HuH-7.5 (cell line): ENCODE measurements at places on chromosomes 13 and 19.

- DNase-seq, result no peak
Observed at GRCh38 chr13:75986818-75987217, 350.7 kb downstream of the LMO7 start.

DNA sequence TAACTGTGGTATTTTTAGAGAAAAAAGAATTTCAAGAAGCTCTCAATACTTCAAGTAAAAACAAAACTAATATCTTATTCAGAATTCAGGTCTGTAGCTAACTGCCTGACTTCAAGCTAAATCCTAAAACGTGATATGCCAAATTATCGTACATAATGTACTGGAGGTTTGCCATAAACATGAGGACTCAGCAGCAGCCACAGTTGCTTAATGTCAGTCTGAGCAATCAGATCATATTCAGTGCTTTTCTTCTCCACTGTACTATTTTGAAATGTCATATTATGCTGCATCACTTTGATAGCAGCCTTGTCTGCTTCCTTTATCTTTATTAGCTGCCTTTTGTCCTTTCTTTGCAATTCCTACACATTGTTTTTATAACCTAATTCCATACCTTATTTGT, 265.1 kb upstream of the EDNRB start:
- no peak for DNase-seq

- no peak for DNase-seq
Observed at GRCh38 chr13:111066544-111066943, 48.6 kb upstream of the ARHGEF7 start.

DNA sequence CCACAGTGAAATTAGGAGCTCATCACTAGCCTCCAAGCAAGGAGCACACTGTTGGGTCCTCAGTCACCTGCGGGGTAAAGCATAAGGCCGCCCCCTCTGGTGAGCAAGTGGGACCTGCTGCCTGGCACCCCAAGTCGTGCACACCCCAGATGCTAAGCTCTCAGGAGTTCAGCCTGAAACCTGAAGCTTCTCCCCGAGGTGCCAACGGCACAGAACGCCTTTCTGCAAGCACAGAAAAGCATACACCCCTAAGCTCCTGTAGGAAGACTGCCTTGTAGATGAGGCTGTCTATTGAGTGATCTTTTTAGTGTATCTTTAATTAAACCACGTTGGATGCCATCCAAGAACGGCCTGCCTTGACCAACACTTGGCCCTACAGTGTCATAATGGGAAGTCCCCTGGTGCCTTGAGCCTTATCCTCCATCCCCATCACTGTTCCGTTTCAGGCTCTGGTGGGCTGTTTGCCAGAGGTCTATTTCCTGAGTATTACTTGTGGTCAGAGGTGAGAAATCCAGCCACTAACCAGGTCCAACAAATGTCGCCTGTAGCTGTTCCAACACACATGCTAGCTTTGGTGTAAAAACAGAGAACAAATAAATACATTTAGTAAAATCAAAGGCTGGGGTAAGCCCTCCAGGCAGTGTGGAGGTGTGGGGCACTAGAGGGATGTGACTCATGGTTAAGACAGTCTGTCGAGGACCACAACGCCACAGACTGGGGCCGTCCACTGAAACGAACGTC, 44.8 kb downstream of the C13orf42 start:
- DNase-seq, result no peak

GRCh38 chr13:27199696-27200095, 28.1 kb upstream of the USP12 start:
- DNase-seq, result no peak

- DNase-seq, result no peak
Observed at GRCh38 chr19:6092329-6093286, 17.7 kb downstream of the RFX2 start.

DNA sequence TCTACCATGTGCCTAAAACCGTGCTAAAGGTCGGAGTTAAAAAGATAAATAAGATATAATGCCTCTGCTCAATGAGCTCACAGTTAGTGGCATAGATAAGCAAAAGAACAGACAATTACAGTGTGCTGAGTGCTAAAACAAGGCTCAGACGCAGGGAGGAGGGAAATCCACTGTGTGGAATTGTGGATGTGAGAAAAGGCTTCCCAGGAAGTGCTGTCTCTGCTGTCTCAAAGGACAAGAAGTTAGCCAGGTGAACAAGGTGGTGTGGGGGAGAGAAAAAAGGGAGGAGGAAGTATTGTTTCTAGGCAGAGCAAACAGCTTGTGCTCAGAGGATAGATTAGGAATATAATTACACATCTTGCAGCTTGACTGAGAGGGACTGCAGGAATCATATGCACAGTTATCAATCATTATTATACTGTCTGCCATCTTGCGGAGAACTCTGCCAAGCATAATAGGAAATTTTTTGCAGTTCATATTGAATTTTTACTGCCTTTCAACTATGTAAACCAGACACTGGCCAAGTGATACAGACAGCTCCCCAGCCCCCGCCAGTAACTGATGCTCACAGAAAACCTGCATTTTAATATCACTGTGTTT, 9.3 kb downstream of the C13orf42 start:
- no peak for DNase-seq

DNA sequence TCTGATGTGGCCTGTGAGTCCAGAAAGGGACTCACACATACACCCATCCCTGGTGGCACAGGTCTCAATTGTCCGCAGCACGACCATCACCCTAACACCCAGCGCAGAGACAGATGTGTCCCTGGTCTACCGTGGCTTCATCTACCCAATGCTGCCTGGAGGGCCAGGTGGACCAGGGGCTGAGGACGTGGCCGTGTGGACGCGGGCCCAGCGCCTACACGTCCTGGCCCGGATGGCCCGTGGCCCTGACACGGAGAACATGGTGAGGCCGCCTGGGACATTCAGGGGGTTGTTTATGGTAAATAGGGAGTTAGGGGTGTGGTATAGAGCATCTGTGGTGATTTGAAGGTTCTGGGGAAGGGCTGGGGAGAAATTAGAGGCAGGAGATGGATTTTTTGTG, 22.8 kb downstream of the MEGF8 start:
- DNase-seq, result no peak

GRCh38 chr13:102346769-102347168, 55.1 kb downstream of the FGF14 start:
- no peak for DNase-seq
